Nucleus accumbens (tissue), 56 donors: ENCODE measurements at places on chromosomes 6 and 20.

GRCh38 chr6:166842607-166843006 lies 113.7 kb downstream of the RNASET2 start:
- DNase-seq, result no peak

GRCh38 chr20:49534255-49534712 lies 33.7 kb downstream of the PTGIS start:
- DNase-seq, result peak; percentile 46

DNA sequence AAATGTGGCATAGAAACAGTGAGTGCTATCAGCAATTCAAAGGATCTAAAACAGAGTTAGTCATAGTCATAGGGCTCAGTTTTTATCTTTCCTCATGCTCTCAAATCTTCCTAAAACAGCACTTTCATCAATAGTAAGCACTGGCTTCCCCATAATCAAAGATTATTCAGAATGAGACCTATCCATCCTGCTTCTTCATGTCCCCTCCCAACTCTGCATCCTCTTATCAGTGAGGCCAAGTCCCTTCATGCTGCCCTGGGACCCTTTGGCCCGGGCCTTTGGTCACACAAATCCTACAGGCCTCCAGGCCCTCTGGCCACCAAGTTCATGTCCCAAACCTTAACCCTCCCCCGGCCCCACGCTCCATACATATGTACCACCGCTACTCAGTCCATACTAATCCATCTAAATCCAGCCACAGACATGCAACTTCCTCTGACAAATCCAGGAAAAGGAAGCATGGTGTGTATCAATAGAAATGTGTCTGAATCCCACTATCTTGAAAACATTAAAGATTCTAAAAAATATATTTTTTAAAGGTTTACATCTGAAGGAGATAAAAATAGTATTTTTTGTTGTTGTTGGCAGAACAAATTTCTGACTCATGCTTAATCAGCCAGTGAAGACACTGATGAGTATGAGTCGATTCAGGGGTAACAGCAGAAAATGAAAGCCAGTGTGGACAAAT lies 143.5 kb downstream of the PDE7B start:
- DNase-seq, result no peak

DNA sequence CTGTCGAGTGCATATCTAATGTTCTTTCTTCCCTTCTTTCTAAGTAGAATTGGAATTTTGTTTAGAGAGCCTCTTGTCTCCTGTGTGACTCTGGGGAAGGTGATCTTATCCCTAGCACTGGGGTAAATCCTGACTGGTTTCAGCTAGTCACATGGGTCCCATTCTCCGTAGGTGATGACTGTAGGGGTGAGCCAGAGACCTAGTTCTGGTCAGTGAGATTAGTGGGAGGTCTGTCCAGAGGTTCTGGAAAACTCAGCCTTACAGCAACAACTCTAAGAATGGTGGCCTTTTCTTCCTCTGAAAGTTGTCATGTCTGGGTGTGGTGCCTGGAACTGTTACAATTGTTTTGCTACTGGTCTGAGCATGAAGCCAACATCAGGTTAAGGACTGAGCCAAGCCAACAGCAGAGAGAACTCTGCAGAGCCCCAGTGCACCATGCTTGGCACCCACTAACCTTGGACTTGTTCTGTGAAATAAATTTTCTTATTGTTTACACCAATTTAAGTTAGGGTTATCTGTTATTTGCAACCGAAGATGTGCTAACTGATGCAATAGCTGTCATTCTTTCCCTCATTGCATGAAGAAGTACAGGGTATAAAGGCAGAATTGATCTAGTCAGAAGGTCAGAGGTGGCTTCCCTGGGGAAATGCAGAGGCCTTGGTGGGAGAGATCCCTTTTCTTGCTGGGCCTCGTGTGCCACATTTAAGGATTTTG lies 56.8 kb upstream of the TULP4 start:
- DNase-seq, result no peak

DNA sequence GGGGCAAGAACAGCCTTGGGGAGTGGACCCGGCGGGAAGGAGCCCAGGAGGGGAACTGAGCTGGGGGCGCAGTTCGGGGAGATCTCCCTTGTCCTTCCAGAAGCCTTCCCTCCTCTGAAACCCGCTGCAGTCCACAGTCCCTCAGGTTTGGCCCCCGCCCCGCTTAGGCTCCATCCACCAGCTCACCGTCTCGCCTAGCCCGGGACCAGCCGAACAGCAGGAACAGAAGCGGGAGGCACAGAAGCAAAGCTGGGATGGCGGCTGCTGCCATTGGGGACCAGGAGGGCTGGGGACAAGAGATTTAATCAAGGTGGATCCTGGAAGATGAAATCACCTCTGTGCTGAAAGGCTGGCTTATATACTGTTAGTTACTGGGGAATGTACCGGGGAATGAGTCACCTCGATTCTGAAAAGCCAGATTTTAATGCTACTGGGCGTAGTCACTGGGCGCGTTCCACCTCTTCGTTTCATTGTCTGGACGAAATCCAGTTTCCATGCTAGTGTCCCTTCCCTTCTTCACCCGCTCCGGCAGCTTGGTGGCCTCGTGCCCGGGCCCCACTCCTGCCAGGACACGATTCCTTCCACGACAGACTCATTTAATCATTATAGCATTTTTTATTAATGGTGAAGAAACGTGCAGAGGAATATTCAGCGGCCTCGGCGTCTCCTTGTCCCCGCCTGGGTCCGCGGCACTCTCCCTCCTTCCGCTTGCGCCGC lies at the start of gene RAET1L:
TSS of gene RAET1L (minus strand) at position 332 of the 717 bp plus-strand sequence. CDS start at position 271, 61 bp downstream.
- peak; percentile 42 for DNase-seq

- DNase-seq, result no peak
Measured at GRCh38 chr20:30611239-30611984, 646.1 kb upstream of the DEFB115 start.

DNA sequence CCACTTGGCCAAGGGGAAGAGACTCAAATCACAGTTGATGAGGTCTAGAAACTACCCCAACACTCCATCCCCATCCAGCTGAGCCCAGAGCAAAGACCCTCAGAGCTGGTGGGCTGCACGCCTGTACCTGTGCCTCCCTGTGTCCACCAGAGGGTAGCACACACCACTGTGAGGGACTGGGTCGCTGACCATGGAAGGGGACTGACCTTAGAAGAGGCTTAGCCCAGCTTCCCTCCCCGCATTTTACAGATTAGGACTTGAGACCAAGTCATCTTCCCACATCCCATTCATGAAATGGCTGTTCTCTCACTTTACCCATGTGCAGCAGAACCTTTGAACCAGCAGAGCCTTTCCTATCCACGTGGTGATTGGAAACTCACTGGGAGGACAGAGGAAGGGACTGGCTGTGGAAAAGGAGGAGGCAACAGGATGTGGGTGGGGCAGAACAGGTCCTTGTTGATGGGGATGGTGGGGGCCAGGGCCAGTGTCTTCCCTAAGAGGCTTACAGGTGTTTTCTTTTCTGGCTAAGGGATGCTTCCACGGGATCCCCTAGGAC lies 44.3 kb downstream of the CPXM1 start:
- DNase-seq, result no peak

DNA sequence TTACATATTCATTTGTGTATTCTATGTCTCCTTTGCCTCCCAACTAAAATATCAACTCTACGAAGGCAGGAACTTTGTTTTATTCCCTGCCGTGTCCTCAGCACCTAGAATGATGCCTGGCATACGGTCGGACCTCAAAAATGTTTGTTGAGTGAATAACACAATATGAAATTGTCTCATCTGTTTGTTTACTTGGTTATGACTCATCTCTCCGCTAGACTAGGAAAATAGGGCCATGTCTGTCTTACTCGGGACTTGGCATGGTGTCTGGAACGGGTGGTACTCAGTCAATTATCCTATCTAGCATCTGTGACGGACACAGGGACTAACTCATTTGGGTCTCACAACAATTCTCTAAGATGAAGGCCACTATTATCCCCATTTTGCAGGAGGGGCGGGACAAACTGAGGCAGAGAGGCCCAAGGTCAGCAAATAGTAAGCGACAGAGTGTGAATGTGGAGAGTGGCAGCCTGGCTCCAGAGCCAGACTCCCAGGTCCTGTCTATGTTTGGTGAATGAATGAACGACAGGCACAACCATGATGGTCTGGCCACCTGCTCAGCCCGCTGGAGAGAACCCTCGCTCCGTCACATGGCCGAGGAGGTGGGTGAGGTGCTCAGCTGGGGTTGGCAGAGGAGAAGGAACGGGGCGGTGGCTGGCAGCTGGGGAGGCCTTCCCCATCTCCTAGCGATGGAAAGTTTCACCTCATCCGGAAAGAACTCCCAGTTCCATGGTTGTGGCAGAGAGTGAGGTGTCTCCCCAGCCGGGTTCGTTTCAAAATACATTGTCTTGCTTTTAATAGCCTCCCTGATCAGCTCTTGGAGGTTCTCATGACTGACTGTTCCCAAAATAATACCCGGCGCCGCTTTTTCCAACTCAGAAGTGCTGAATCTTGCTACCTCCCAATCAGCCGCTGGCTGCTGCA lies 27.6 kb upstream of the NFATC2 start:
- DNase-seq, result peak; percentile 24

- DNase-seq, result no peak
Measured at GRCh38 chr6:26379292-26379691, 3.6 kb upstream of the BTN2A2 start.

GRCh38 chr20:23967616-23967979 lies 21.0 kb downstream of the GGTLC1 start:
- DNase-seq, result no peak

DNA sequence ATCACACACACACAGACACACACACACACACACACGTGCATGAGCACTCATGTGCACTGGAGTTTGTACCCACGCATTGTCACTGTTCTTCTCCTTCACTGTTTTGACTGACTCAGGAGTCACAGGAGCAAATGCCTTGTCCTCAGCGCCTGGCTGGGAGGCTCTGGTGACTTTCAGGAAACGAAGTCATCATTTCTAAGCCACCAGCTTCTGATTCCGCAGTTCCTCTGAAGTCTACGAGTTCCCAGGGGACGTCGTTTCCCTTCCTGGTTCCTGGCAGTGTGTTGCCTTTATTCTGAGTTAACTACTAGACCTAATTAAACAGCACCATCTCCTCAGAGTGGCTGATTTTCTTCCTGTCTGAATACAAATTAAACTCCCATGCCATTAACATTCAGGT lies 82.2 kb upstream of the PMEPA1 start:
- no peak for DNase-seq

- no peak for DNase-seq
Measured at GRCh38 chr6:7932625-7933024, 22.0 kb upstream of the TXNDC5 start.

- DNase-seq, result no peak
Measured at GRCh38 chr20:35279533-35280174, 1.7 kb upstream of the MMP24OS start.

DNA sequence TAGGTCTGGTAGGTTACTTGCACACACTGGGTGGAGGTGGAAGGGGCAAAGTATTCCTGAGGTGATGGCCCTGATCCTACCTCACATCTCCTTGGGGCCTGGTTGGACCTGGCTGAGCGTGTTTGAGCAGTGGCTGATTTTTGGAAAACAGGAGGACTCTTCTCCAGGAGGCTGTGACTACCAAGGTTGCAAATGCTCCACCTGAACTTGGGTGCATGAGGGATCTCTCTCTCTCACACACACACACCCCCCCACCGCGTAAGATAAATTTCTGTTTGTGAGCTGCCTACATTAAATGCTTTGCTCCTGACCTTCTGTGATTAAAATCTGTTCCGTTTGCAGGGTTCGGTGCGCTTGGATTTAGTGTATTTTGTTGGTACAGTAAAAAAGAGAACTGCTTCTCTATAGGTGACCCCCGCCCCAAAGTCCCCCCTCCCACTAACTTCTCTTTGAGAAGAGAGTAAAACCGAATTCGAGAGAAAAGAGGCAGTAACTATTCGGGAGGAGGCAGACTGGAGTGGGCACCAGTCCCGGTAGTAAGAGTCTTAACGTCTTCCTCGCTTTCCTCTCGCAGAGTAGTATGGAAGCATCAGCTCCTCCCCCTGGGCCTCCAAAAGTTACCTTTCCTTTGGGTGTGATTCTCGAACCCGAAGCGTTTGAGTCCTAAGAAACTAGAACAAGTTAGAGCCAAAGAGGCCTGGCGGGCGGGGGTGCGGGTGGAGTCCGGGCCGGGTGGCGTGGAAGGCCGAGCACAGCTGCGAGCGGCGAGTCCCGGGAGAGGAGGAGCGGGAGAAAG lies 585 bp upstream of the DSE start:
- DNase-seq, result no peak

DNA sequence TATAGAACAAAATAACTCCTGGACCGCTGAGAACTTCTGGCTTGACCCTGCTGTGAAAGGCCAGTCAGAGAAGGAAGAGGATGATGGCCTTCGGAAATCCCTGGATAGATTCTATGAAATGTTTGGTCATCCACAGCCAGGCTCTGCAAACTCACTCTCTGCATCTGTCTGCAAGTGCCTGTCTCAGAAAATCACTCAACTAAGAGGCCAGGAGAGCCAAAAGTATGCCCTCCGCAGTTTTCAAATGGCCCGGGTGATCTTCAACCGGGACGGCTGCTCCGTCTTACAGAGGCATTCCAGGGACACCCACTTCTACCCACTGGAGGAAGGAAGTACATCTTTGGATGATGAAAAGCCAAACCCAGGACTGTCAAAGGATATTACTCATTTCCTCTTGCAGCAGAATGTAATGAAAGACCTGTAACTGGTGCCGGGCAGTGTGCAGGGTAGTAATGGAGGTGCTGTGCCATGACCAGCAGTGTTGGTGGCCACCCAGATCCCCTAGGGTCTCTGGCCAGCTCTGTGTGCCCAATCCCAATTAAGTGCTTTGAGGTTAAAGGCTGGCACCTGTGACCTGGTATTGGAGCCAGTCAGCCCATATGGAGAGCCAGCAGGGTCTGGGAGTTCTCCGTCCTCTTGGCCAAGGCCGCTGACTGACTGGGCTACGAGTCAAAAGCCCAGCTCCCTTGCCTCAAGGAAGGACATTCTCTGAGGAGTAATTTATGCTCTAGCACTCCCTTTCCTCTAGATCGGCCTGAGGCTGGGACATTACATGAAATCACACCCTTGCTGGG lies 87.1 kb downstream of the TRMT6 start:
- DNase-seq, result no peak

GRCh38 chr6:74785236-74785635 lies 420.6 kb downstream of the COL12A1 start:
- DNase-seq, result no peak

DNA sequence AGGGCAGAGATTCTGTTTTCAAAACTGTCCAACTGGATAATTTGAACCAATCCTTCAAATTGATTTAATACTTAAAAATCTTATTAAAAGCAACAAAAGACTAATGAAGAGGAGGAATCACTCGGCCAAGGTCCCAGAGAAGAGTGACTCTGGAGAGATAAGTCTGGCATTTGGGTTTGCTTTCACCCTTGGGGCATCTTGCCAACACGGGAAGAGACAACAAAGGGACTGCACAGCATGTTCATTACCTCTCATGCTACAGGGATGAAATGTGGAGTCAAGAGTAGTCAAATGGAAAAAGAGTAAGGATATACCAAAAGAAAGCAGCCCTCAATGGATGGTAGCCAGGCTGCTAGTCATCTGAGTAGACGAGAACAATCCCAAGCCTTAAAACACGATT lies 68.2 kb downstream of the KHDRBS2 start:
- no peak for DNase-seq

DNA sequence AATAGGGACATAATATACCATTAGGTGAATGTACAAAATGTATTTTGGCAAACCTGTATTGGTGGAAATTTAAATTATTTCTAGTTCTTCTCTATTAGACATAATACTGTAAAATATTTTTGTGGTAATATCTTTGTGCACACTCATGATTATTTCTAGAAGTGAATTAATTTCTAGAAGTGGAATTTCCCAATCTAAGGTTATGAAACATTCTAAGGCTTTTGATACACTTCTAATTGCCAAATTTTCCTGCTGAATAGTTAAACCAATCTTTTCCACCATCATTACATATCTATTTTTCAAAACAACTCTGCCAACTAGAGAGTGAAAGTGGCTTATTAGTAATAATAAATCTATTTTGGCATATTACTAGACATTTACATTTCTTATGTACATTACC lies 1.8 kb upstream of the CCND3 start:
- DNase-seq, result no peak

GRCh38 chr20:48875914-48876240 lies 45.6 kb upstream of the ARFGEF2 start:
- no peak for DNase-seq
